ENCODE measurements at places on chromosomes 4 and X.

GRCh38 chr4:77232653-77233052, 75.6 kb downstream of the CCNG2 start:
- DNase-seq = no peak

DNA sequence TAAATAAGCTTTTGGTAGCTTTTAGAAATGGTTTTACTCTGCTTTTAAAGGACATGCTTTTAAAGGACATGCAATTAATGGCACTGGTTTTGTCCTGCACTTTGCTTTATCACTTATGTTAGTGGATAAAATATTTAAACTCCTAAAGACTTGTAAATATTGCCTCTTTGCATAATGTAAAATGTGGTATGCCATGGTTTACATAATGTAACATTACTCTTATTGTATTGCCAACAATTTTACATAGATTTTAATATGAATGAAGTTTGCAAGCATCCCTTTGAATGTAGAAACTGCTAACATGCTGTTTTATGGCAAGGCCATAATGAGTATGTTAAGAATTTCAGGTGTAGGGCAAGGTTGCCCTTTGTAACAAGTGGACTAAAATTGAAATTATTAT, 118.4 kb downstream of the CHIC1 start:
- no peak for DNase-seq

DNA sequence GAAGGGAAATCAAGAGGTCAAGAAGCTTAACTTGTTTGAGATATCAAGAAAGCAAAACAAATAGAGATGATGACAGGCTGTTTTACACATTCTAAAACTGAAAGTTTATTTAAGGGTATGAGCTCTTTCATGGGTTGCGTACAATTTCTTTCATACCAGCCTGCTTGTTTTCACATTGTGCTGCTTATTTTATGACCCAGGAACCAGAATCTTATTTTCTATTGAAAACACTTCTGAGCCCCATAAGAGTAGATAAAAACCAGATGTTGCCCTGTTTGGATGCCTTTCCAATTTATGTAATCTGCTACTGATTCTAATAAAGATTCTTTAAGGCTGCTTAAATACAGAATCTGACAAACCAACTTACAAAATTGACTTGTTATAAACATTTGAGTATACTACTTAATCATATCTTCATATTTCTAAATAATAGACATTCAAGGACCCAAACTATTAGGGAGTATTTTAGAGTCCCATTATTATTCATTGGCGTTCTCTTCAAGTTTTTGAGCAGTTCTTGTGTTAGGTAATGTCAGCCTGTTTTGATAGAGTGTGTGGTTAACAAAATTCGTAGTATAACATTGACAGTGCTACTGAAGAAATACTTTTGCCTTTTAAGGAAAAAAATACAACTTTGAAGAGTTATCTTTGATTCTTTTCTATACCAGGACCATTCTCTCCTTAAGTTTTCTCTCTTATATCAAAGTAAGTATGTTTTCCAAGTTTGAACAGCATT, 74.4 kb downstream of the PDLIM5 start:
- no peak for DNase-seq

- DNase-seq = no peak
Observed at GRCh38 chr4:37990731-37991245, 30.6 kb downstream of the PTTG2 start.

GRCh38 chr4:77062856-77063255, 12.9 kb downstream of the CCNI start:
- DNase-seq = no peak

GRCh38 chr4:108483079-108483478, 137.3 kb upstream of the RPL34 start:
- no peak for DNase-seq

GRCh38 chr4:36704289-36704688, 422.9 kb downstream of the DTHD1 start:
- no peak for DNase-seq

DNA sequence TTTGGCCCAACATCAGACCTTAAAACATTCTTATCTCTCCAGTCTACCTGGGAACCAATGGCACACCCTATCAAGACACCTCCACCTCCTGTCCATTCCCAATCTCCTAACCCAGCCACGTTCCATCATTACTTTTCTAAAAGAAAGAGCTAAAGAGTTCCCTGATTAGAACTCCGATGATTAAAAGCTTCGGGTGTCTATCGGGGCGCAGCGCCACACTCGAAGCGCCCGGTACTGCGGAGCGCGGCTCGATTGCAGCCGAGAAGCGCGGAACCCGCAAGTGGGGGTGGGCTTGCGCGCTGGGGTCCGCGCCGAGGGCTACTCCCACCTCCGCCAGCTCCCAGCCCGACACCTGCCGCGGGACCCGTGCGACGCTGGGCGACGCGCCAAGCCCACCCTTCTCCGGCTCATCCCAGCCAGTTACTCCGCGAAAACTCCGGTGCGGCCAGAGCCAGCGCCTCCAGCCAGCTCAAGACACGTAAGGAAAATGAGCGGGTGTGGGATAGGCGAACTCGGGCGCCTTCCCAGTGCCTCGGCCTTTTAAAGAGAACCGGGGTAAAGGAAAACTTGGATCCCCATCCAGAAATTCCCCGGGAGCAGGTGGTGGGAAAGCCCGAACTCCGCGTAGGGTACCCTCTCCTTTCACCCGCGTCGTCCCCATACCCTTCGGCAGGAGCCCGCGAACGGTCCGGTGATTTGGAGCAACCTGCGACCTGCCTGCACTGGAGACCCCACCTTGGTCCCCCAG, 593 bp downstream of the NPY1R start:
- no peak for DNase-seq

DNA sequence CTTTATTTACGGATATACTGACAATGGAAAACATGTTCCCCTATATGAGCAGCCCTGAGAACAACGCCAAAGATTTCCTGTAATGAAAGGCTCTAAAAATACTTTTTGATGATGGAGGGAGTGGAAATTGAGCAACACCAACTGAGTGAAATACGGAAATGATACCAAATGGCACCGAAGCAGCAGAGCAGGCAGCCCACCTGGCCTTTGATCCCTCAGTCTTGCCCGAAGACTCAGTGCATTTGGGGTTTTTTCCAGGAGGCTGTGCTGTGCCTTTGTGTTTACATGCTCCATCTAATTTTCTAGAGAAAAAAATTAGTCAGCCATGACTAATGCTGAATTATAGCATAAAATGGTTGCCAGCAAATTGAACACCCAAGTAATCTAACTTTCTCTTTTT, 169.9 kb upstream of the RBPJ start:
- no peak for DNase-seq

DNA sequence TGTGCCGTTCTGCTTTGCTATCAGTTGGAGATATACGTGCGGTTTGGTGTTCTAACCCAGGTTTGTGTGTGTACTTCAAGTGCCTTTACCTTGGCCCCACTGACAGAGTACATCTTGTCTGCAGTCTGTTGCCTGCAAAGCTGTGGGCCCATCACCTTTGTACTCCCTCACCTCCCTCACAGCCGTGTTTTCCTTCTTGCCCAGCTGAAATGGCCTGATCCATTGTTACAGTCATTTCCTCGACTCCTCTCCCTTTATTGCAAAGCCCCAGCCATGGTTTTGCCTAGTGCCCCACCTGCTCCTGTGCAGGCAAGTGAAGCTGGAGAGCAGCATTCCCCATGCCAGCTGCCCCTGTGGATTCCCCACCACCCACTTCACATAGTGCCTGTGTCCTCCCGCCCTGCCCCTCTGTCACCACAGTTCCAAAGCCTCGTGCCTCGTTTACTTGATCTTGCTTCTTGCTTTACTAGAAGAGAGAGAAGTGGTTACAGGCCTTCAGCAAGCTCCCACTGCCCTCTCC, 55.2 kb upstream of the TLR2 start:
- DNase-seq = no peak

GRCh38 chr4:537436-538264, 38.4 kb downstream of the TMEM271 start:
- DNase-seq = no peak

- DNase-seq = no peak
Observed at GRCh38 chr4:135050086-135050717, 848.6 kb upstream of the PABPC4L start.

- no peak for DNase-seq
Observed at GRCh38 chr4:26531491-26532116, 41.3 kb upstream of the CCKAR start.

Measured in CD4-positive, alpha-beta T cell treated with Interleukin-17A for 4 hours (primary cell).